Stimulated activated CD4-positive, alpha-beta T cell treated with anti-CD3 and anti-CD28 coated beads, Interleukin-4, amount 100 ng/mL, for 4 hours (primary cell): ENCODE measurements at places on chromosomes 11 and 22.

DNA sequence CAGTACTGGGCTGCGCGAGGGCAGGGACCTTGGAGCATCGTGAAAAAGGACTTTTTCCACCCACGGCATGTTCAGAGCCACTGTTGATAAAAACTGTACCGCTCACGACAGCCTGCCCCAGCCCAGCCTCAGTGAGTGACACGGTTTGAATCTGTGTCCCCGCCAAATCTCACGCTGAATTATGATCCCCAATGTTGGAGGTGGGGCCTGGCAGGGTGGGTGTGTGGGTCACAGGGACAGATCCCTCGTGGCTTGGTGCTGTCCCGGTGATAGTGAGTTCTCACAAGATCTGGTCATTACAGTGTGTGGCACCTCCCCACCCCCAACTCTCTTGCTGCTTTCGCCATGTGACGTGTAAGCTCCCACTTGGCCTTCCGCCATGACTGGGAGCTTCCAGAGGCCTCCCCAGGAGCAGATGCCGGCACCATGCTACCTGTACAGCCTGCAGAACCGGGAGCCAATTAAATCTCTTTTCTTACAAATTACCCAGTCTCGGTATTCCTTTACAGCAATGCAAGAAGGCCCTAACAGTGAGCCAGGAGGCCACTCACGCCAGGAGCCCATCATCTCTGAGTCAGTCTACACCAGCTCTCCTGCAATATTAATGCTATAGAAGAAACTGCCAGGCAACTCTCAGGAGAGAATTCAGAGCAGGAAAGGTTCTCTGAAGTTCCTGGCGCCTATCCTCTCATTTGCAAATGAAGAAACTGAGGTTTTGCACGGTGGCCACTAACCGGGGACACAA lies 1.3 kb downstream of the TOLLIP start:
- DNase-seq: no peak

- peak; percentile 5 for DNase-seq
Observed at GRCh38 chr22:46336119-46337078, 885 bp downstream of the TRMU start.

DNA sequence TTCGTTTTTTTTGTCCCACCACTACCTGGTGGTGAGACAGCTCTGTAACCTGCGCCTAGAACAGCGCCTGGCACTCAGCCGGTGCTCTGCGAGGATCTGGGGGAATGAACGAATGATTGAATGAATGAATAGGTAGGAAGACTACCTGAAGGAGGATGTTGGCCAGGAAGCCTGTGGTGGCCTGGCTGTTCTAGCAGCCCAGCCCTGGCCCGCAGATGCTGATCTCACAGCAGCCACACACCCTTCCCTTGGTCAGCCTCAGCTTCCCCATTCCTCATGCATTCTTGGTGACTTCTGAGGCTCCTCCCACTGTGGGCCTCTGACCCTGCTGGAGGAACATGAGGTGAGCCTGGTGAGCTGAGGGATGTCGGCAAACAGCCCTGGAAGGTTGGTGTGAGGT lies 3.7 kb downstream of the TRPM5 start:
- DNase-seq: no peak

DNA sequence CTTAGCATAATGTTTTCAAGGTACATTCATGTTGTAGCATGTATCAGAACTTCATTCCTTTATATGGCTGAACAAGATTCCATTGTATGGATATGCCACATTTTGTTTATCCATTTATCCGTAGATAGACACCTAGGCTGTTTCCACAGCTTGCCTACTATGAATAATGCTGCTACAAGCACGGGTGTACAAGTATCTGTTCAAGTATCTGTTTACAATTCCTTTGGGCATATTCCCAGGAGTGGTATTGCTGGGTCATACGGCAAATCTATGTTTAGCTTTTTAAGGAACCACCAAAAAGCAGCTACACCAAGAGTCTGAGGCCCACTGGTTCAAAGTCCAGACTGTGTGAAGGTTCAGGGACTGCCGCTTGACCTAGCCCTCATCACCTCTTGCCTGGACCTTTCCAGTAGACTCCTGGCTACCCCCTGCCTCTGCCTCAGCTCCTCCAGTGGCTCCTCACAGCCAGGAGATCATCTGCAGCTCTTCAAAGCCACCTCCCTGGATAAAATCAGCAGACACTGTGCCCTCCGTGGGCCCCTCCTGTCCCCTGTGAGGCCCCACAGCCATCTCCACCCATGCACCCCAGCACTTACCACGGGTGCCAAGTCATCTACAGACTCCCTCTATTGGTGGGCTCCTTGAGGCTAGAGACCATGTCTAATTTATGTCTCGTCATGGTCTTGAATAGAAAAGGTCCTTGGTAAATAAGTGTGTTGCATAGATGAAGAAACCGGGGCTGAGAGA lies 160.3 kb downstream of the MN1 start:
- DNase-seq: no peak
